ENCODE measurements at places on chromosomes 16 and 17.

- peak; percentile 85 for DNase-seq
Measured at GRCh38 chr17:1031711-1032110, 34.8 kb downstream of the TIMM22 start.

DNA sequence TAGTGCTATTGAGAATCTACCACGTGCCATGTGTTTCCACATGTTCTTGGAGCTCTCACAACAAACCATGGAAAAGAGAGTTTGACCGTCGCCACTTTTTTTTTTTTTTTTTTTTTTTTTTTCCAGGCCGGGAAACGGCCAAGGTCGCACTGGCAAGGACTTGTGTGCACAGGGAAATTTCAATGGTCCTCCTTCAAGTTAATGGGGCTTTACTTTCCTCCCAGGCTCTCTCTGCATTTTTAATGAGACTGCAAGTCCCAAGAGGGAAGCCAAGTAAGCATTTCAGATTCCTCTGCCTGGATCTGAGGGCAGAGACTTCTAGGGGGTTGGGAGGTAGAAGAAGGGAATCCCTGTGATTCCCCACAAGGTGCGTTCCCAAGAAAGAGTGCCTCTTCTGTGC, 94.7 kb upstream of the MPHOSPH6 start:
- DNase-seq, result no peak

DNA sequence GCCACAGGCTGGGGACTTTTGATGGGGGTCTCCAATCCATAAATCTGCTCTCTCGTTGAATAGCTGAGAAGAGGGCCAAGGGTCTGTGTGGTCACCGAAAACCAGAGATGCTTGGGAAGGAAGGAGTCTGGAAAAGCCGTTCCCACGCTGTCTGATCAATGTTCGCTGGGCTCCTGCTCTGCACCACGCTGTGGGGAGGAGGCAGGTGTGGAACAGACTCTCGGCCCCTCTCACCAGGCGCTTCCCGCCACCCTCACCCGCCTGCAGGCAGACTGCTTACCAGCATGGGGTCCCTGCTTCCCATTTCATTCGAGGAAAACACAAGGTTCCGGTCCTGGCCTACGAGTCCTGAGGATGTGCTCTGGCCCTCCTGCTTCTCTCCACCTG, 702 bp upstream of the ALDH3A1 start:
- DNase-seq, result no peak

- no peak for DNase-seq
Measured at GRCh38 chr16:47667956-47668355, 206.8 kb downstream of the PHKB start.

GRCh38 chr17:62907961-62908360, 58.1 kb upstream of the TANC2 start:
- DNase-seq, result no peak

- DNase-seq, result no peak
Measured at GRCh38 chr16:23924128-23924527, 88.3 kb downstream of the PRKCB start.

DNA sequence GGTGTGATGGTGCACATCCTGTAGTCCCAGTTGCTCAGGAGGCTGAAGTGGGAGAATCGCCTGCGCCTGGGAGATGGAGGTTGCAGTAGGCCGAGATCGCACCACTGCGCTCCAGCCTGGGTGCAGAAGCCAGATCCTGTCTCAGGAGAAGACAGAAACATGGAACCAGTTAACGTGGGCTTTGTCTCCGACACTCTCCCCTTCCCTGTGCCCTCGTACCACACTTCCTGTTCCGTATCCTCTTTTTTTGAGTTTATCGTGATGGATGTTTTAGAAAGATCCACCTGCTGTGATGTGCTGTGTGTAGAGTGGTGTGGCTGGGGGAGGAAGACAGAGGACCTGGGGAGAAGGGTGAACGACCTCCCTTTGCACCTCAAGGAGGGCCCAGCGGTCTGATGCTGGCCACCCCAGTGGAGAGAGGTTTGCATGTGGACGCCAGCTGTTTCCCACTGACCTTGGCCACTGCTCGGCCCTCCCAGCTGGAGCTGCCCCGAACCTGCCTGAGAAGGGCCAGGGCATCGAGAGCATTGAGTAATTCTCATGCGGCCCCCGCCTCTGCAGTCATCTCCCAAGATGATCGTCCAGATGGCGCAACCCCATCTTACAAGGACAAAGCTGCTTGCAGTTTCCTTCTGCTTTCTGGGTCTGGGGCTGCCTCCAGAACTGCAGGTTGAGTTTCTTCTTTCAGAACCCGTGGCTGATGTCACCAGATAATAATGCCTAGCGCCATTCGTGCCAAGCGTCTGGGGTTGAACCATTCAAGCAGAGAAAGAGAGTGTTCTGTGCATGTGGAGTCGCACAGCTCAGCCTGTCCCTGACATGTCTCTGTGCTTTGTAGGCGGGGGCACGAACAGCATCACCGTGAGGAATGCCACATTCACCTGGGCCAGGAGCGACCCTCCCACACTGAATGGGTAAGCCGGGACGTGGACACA, 126.3 kb downstream of the ABCC1 start:
- DNase-seq, result no peak

DNA sequence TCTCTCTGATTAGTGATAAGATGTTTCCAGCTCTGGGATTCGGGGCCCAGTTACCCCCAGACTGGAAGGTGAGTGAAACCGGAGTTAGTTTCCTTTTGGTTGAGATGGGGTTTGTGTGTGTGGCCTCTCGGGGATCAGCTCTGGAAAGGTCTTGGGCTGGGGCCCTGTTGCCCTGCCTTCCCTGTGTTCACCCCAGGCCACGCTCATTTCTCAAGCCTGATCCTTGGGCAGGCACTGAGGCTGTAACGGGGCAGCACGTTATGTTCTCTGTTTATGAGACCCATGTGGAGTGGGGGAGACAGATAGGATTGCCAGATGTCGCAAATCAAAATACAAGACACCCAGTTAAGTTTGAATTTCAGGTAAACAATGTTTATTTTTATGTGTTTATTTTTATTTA, 35.5 kb downstream of the CPNE2 start:
- DNase-seq, result no peak

- no peak for DNase-seq
Measured at GRCh38 chr17:70137451-70138230, 31.7 kb upstream of the KCNJ2 start.

- DNase-seq, result no peak
Measured at GRCh38 chr16:81925016-81925415, 86.3 kb downstream of the SDR42E1 start.

DNA sequence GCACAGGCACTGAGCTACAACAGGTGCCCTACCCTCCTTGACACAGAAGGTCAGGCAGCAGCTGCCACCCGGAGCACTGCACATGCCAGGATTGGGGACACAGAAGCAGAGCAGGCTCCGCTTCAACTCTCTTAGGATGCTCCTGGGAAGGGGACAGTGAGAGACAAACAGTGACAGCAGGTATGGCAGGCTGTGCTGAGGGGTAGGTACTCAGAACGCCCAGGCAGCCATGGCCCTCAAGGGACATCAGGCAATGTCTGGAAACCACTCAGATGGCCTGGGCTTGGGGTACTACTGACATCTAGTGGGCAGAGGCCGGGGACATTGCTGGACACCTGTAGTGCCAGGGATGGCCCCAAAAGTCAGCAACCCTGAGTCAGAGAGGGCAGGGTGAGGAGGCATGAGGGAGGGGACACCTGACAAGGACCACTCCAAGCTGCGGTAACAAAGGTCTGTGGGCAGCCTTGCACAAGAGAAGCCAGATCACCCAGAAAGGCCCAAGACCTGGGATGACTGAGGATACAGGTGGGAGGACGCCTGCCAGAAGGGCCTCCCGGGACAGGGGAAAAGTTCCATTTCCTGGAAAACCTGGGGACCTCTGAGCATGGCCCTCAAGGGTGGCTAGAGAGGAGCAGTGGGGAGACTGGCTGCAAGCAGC, 21.2 kb downstream of the PEMT start:
- peak; percentile 74 for DNase-seq

DNA sequence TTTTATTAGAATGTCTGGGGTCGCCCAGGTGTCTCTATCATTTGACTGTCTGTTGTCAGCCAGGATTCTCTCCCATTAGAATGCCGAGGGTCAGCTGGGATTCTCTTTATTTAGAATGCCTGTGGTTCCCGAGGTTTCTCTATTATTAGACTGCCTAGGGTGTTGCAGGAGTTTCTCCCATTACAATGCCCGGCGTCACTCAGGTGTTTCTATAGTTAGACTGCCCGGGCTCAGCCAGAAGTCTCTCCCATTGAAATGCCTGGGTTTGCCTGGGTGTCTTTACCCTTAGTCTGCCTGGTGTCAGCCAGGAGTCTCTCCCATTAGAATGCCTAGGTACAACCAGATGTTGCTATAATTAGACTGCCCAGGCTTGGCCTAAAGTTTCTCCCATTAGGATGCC, 2252.0 kb downstream of the TP53TG3F start:
- no peak for DNase-seq

DNA sequence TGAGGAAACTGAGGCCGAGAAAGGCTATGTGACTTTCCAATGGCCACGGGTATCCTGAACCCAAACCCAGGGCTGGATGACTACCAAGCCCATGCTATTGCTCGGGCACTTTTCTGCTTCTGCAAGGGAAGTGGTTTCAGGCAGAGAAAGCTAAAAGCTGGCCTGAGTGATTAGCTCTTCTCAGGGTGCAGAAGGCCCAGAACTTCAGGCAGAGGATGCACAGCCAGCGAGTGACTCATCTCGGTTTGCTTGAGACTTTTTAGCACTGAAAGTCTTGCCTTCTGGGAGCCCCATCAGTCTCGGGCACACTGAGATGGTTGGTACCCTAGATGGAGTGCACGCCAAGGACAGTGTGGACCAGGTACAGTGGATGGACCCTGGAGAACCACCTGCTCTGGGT, 129.5 kb upstream of the SDK2 start:
- no peak for DNase-seq

DNA sequence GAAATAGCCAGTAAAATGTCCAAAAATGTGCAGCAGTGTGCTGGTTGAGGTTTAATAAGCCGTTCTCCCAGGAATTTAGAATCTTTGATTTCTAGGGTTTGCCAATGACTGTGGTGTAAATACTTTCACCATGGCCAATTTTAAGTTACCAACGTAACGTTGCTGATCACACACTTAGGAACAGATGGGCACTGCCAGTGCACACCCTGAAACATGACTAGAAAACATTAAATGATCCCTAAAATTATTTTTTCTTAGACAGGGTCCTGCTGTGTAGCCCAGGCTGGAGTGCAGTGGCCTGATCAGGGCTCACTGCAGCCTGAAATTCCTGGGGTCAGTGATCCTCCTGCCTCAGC, 3.2 kb downstream of the CA5A start:
- DNase-seq, result no peak

DNA sequence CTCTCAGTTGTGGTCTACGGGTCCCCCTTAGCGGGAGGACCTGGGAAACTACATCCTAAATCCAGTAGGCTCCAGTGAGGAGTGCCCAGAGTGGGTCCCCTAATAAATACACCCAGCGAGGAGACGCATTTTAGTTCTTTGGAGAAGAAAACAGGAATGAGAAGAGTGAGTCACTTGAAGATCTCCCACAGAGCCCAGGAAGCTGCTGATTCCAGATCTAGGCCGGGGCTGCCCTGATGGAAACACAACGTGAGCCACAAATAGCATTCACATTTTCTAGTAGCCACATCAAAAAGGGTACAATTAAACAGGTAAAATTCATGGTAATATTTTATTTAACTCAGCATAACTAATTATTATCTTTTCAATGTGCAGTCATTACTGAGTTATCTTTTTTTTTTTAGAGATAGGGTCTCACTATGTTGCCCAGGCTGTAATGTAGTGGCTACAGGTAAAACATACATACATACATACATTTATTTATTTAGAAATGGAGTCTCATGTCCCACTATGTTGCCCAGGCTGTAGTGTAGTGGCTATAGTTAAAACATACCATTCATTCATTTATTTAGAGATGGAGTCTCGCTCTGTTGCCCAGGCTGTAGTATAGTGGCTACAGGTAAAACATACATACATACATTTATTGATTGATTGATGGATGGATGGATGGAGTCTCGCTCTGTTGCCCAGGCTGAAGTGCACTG, 21.5 kb downstream of the FBXO31 start:
- no peak for DNase-seq

GRCh38 chr17:82980632-82981031, 98.8 kb upstream of the METRNL start:
- no peak for DNase-seq

GRCh38 chr16:50278251-50278650, 11.9 kb downstream of the ADCY7 start:
- no peak for DNase-seq

GRCh38 chr17:7610641-7611040, 4.1 kb downstream of the FXR2 start:
- DNase-seq, result no peak

DNA sequence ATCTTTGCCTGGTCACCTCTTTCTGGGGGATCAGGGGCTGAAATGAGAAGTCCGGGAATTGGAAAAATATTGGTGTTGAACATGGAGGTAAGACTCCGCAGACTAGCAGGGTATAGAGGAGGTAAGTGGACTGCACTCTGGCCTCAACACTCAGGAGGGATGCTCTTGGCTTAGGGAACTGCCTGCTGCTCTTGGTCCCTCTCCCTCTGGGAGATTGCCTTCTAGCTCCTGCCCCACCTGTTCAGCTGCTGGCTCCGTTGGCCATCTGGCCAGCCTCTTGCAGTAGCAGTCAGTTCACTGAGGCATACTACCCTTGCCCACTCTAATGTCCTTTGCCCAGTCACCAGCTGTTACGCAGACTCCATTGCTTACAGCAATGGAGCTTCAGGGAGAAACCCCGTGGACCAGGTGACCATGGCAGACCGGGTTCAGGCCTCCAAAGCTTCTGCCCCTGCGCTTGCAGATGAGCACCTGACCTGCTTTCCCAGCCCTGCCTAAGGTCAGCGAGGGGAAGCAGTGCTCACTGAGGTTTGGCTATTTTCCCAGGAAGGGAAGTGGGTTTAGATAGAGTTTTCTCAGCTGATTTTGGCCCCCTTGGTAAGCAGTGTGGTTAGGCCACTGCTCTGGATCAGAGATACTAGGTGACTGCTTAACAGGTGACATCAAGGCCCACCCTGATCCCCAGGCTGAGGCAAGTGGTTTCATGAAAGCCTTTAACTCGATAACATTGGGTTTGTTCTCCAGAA, 11.9 kb downstream of the CDK5RAP3 start:
- DNase-seq, result no peak

DNA sequence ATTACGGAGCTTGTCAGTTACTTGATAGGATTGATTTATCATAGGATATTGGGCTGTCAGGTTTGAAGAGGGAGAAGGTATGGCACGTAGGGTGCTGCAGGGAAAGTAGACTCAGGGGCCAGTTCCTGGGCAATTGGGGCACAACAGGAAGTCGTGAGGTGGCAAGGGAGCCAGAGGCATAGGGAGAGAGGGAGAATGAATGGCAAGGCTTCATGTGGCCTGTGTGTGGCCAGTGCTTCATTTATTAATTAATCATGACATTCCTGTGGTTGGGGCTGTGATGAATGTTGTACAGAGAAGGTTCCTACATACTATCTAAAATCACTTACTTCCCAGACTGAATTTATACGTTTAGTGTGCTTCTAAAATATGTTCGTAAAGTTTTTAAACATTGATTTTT, 19.3 kb downstream of the MFSD11 start:
- DNase-seq, result no peak

- DNase-seq, result no peak
Measured at GRCh38 chr16:28140788-28141618, 70.8 kb downstream of the XPO6 start.

All from glutamatergic neuron (in vitro differentiated cells).